Tongue (tissue), 3 donors: ENCODE measurements at places on chromosomes 12 and 14. TPM values are rescaled to one million over a fixed set of nuclear protein-coding genes. Genes with fewer than 3 reads are reported as not detected.

DNA sequence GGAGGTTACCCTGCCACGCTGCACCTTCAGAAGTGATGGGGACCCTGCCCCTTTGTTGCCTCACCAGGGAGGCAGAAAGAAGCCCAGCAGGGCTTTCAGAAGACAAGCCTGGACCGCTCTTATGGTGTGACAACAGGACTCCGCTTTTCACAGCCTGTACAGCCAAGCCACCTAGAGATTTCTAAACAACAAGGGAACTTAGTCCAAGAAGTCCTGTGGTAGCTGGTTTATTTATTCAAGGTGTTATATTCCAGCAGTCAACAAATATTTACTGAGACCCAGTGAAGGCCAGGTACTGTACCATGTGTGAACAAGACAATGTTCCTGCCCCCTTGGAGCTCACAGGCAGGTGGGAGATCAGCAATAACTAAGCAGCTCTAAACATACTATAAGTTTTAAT, 4.0 kb upstream of the TMEM229B start:
- no peak for DNase-seq

- DNase-seq = peak; percentile 9
Measured at GRCh38 chr12:98151105-98151590, 364.2 kb upstream of the TMPO start.

GRCh38 chr12:62767496-62767895, 167.5 kb downstream of the PPM1H start:
- no peak for DNase-seq

GRCh38 chr14:77752799-77753516, 8.0 kb downstream of the SNW1 start:
- DNase-seq = no peak

DNA sequence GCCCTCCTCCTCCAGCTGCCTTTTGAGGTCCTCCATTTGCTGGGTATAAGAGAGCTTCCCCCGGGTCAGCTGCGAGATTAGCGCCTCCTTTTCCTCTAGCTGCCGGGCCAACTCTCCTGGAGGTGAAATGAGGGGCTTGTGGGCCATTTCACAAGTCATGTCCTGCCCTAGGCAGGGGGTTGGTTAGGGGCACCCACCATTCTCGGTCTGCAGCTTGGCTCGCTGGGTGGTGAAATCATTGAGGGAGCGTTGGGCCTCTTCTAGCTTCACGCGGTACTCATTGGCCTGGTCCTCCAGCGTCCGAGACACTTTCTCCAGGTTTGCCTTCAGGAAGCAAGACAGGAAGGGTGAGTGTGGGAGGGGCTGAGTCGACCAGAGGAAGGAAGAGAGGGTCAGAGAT, 12.6 kb downstream of the CMTM5 start:
- no peak for DNase-seq

DNA sequence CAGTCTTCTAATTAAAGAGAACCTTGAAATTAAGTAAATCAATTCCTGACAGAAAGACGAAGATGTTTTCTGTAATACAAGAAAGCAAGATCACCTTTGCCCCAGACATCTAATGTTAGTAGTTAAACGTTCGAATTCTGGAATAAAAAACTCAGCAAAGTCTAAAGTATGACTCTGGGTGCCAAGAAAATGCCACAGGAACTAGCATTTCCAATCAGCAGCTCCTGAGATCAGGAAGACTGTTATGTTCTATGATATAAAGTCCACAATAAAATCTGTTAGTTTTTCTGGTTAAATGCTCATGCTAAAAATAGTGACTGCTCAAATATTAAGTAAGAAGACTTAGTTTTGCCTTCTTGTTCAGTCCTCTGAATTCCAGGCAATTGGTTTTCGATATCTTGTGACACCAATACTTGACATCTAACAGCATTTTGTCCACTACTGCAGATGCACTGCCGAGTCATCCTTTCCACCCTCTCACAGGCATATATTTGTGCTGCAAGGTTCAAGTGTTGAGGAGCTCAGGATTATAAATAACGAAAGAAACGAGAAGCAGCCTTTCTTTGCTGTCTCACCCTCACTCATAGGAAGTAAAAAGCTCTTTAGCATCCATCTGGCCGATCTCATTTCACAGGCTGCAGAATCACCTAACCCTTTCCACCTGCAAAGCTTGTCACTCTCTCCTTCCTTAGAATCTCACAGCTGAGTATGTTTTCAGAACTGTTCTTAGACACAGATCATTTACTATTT, 32.0 kb downstream of the SSH1 start:
- no peak for DNase-seq

- DNase-seq = no peak
Measured at GRCh38 chr12:62714181-62714773, 220.7 kb downstream of the PPM1H start.

DNA sequence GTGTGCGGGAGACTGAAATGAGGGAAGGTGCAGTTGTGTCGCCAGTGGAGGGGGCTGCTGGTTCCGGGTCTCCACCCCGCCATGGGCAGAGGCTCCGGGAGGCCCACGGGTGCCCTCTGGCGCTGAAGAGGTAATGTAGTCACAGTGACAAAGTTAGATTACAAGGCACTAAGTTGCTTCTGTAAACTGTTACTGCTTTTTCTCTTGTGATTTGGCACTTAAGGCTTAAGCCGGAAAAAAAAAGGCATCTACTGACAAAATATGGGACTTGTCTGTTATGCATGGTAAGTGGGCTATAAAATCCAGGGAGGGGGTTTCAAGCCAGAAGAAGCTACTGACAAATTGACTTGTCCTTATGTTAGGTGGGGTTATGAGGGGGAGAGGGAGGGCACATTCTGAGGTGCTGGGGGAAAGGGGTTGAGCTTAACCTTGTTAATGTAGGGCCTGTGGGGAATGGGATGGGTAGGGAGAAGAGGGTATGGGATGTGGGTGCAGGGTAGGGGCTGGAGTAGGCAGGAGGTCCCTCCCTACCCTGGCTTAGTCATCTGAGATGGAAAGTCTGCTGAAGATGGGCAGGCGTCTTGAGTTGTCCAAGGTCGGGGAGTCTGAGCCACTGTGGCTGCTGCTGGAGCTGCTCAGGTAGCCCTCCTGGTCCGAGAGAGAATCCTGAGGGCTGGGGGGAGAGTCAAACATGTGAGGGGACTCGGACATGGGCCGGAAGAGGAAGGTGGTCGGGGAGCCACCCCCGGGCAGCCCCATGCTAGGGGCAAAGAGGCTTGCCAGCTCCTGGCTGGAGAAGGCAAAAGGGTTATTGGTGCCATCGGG, 3.7 kb downstream of the ZFP36L1 start:
- DNase-seq = peak; percentile 93

GRCh38 chr14:94598816-94599655, 13.2 kb upstream of the SERPINA3 start:
- peak; percentile 63 for DNase-seq

DNA sequence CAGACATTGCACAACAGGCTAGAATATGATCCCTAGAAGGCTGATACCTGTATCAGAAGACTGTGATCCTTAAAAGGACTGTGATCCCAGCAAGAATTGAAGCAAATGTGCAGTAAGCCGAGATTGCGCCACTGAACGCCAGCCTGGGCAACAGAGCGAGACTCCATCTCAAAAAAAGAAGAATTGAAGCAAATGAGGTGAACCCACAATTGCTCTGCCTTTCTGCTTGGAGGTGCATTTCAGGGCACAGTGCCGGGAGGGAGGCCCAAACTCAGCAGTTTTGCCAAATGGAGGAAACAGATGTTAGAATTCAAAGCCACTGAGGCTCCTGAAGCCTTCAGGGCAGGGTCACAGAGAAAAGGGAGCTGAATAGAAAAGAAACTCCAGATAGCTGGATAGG, 61.1 kb upstream of the COCH start:
- DNase-seq = no peak

DNA sequence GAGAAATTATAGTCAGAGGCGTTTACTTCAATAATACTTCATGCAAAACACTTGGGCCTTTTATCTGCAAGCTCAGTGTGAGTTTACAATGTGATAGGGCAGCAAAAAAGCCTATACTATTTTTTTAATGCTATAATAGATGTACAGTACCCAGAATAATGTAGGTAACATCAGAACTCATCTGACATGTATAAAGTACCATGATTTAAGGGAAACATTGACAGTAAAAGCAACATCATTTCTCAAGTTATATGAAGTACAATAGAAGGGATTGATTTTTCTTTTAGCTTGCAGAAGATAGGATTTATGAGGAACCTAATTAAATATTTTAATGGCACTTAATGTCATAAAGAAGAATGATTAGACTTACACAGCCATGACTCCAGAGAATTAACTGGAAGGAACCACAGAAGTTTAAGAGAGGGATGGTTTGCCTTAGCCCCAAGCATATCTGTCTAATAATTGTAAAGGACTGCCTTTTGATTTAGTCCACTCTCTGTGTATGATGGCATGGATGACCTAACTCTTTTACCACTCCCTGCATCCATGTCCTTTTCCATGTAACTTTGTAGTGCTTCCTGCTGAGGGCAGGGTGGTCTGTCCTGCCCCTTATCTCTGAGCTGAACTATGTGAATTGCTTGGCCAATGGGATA, 55.9 kb upstream of the MIS18BP1 start:
- no peak for DNase-seq

GRCh38 chr14:61343471-61343870, 22.1 kb downstream of the PRKCH start:
- no peak for DNase-seq

- DNase-seq = no peak
Measured at GRCh38 chr12:124397399-124397679, 102.4 kb downstream of the RFLNA start.

- no peak for DNase-seq
Measured at GRCh38 chr12:52327830-52328500, 6.8 kb upstream of the KRT83 start.

DNA sequence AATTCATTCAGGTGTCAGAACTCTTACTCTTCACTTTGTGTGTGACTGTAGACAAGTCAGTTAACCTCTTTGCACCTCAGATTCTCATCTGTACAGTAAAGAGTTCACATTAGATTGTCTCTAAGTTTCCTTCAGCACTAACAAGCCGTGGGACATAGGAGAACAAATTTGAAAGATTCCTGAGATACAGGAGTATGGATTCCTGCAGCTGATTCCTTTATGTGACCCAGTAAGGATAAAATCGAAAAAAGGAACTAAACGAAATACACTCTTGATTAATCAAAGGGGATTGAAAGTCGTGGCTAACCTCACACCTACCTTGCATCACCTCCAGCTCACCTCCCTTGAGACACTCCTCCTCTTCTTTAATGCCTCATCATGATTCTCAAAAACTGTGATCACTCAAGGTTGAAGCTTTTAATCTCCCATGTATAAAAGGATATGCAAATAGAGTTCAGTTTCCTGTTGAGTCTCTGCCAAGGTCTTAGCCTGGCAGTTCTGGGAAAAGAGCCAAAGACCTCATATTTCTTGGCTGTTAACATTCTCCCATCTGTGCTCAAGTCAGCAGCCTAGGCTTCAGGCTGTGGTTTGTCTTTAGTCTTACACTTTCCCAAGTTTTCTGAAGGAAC, 156.6 kb downstream of the DAD1 start:
- DNase-seq = peak; percentile 95

The TBC1D30 gene
- 2.6 TPM for total RNA-seq

The TBK1 gene
- total RNA-seq = 24.7 TPM

The CISTR gene
- total RNA-seq = not detected

The FOXG1 gene
- 0.10 TPM for total RNA-seq

The SIRT4 gene
- total RNA-seq = 5.0 TPM

The DIO2 gene
- 71.7 TPM for total RNA-seq

The MYO1H gene
- total RNA-seq = 0.51 TPM

The TAS2R14 gene
- total RNA-seq = 9.1 TPM

The RPGRIP1 gene
- total RNA-seq = 0.41 TPM

The ART4 gene
- 0.10 TPM for total RNA-seq

The NKX2-1 gene
- not detected for total RNA-seq

The TEAD4 gene
- total RNA-seq = 37.4 TPM

The MMP19 gene
- total RNA-seq = 1.5 TPM

The MMP14 gene
- total RNA-seq = 131 TPM
